ENCODE measurements at places on chromosomes 7 and 10. TPM values are rescaled to one million over a fixed set of nuclear protein-coding genes. Genes with fewer than 3 reads are reported as not detected.

Gene ABCA13
- polyA plus RNA-seq = 0.97 TPM

Gene CELF2
- 20.5 TPM for polyA plus RNA-seq

- no peak for DNase-seq
Measured at GRCh38 chr10:92742331-92743228, 52.8 kb downstream of the HHEX start.

DNA sequence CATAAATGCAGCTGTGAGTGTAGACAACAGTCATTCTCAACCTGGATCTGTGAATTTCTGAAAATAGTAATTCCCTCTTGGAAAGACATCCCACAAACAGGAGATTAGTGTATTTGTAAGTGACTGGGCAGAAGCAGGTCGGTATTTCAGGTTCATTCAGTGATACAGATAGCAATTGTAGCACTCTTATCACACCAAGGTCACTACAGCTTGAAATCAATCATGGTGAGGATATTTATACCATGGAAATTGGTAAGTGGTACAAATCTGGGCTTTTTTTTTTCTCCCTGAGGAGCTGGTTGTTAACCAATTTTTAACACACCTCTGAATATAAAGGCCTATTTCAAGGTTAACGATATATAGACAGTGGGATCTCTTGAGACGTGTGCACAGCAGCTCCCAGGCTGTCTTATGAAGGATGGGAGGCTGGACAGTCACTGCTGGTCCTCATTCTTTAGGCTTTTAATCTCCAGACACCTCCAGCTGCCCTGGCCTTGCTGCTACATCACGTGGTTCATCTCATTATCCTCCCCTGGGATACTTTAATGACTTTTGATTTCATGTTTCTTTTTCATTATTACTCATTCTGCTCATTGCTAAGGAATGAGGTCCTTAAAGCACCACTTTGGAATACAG is 87.1 kb downstream of the ITGA8 start:
- no peak for DNase-seq

DNA sequence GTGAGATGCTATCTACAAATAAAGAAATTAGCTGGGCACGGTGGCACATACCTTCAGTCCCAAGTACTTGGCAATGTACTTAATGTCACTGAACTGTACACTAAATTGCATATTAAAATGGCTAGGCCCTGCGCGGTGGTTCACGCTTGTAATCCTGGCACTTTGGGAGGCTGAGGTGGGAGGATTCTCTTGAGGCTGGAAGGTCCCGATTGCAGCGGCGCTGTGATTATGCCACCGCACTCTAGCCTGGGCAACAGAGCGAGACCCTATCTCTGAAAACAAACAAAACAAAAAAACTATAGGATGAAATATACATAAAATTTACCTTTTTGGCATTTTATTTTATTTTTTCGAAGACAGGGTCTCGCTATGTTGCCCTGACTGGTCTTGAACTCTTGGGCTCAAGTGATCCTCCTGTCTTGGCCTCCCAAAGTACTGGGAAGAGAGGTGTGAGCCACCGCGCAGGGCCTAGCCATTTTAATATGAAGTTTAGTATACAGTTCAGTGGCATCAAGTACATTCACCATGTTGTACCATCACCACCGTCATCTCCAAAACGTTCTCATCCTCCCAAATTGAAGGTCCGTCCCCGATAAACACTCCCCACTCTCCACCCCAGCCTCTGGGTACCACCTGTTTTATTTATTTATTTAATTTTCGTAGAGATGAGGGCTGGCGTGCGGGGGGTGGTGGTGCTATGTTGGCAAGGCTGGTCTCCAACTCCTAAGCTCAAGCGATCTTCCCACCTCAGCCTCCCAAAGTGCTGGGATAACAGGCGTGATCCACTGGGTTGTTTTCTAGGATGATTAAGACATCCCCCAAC is 1.3 kb upstream of the EIF3B start:
- no peak for DNase-seq

- DNase-seq = no peak
Measured at GRCh38 chr7:7416031-7416858, 119.4 kb downstream of the COL28A1 start.
